ENCODE measurements at places on chromosomes 16 and 17. TPM values are rescaled to one million over a fixed set of nuclear protein-coding genes. Genes with fewer than 3 reads are reported as not detected.

DNA sequence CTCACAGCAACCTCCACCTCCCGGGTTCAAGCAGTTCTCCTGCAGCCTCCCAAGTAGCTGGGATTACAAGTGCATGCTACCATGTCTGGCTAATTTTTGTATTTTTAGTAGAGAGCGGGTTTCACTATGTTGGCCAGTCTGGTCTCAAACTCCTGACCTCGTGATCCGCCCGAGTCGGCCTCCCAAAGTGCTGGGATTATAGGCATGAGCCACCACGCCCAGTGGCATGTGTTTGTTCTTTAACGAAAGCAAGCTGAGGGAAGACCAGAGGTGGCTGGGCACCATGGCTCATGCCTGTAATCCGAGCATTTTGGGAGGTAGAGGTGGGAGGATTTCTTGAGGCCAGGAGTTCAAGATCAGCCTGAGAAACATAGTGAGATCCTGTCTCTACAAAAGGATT is 18.1 kb downstream of the TNFRSF13B start:
- ATAC-seq: no peak

Gene ASPA
- total RNA-seq: not detected

DNA sequence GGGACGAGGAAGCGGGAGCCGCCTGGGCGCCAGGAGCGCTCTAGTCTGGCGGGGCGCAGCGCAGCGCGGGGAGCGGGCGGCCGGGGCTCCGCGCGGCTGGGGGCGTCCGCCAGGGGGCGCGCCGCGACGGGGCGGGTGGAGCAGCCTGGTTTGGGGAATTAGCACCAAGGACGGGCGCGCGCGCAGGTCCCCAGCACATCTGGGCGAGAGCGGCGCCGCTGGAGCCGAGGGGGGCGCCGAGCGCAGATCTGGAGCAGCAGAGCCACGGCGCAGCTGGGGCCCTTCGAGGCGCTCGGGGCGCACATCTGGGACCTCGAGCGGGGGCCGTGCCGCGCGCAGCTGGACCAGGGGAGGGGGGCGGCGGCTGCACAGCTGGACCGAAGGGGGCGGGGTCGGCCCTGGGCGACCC is at the start of gene NXPH3:
Gene NXPH3, plus strand, starts transcription at position 193 of the 409 bp plus-strand sequence. CDS start 349 bp downstream, outside the sequence.
- peak; percentile 81 for ATAC-seq

Gene NUBP1
- 46.6 TPM for total RNA-seq

DNA sequence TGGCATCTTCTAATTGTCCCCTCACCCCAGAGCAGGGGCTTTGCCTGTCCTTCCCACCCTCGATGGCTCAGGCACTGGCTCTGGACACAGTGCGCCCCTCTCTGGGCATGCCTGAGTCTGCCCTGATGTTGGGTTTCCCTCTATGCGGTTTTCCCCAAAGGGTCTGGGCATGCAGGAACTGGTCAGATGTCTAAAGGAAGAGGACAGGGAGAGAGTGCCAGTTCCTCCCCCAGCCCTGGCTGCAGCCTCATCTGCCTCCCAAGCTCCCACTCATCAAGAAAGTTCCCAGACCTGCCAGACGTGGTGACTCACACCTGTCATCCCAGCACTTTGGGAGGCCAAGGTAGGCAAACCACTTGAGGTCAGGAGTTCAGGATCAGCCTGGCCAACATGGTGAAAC is 41.3 kb upstream of the PABPN1L start:
- ATAC-seq: no peak

DNA sequence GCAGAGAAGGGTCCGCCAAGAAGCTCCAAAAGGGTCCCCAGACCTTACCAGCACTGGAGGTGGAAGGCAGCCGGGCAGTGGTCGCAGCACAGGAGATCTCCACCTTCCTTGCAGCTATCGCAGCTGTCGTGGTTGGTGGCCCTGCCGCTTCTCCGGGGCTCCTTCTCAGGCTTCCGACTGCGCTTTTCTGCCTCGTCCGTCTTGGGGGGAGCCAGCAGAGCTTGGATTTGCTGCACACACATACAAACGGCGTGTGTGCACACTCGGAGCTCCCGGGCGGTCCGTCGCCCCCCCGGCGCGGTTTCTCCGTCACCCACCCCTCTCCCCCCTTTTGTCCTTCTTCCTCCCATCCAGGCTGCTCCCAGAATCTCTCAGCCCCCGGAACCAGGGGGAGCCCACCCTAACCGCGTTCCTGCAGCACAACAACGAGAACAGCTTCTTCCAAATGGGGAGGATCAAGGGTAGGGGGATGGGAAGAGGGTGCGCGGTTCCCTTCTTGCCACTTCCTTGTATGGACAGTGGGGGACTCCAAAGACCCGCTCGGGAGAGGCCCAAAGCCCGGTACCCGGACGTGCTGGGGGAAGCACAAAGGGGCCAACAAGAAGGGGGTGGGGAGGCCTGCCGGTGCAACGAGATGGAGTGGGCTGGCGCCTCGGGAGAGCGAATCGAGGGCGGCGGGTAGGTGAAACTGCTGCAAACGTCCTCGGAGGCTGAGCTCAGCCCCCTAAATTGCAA is 1.1 kb downstream of the PHF12 start:
- ATAC-seq: no peak

DNA sequence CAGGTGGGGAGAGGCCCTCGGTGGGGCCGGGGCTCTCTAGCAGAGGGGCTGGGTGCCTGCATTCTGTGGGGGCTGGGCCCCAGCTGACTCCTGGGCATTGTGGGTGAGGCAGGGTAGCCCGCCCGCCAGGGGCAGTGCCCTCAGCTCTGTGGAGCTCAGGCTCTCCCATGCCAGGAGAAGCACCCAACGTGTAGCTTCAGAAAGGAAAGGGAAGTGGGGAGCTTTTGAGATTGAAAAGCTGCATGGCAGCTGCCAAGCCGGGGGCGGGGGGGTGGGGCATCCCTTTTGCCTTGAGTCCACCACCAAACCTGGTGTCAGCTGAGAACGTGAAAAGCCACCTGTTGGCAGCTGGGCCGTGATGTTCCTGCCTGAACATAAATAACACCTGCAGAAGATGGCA is 192.1 kb upstream of the CIBAR2 start:
- ATAC-seq: no peak
